Esophagus mucosa (tissue), 1 donor: ENCODE measurements at places on chromosomes 3 and 15.

DNA sequence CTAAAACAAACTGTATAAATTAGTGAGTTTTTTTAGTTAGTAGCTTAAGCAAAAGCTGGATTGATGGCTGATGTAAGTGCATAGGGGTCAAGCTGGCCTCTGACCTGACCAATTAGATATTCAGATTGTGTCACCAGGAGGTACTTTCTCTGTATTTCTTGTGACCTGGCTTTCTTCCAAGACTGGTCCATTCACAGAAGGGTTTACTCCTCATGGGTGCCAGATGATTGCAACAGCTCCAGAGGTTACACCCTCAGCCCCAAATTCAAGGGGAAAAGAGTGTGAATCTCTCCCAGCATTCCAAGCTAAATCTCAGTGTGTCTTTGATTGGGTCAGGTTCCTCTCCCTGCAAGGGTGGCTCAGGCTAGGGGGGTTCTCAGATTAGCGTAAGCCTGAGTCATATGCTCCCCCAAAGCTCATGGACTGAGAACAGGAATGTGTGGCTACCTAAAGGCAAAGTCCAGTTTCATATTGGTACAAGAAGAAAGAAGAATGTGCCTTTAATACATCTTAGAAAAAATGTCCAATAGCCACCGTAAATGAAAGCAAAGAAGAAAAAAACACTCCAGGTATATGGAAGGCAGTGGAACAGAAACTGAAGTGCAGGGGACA lies 16.5 kb downstream of the PML start:
- ATAC-seq, result peak; percentile 40

GRCh38 chr3:42653560-42654330 lies at the start of gene ZBTB47:
TSS of gene ZBTB47 (plus strand) at chr3:42653697. CDS start at chr3:42658356, 4,659 bp downstream.
- ATAC-seq, result peak; percentile 14

GRCh38 chr3:125033135-125033534 lies 22.7 kb downstream of the HEG1 start:
- ATAC-seq, result no peak

- no peak for ATAC-seq
Measured at GRCh38 chr3:186180891-186181481, 72.1 kb upstream of the ETV5 start.

DNA sequence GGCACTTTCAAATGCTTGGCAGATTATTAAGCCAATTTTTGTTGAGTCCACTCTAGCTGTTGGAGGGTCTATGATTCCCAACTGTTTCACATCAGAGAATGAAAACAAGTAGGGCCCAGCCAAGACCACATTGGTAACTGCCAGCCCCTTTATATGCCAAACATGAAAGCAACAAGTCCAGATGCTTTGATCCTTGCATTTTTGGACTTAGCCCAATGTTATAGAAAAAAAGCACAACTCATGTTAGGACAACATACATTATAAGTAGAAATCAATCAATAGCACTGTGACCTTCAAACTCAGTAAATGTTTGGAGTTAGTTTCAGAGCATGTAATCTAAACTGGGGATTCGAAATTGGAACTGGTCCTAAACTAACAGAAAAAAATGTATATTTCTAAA lies 674.7 kb downstream of the MECOM start:
- ATAC-seq, result no peak

- ATAC-seq, result no peak
Measured at GRCh38 chr3:117932441-117932840, 1102.2 kb downstream of the IGSF11 start.

DNA sequence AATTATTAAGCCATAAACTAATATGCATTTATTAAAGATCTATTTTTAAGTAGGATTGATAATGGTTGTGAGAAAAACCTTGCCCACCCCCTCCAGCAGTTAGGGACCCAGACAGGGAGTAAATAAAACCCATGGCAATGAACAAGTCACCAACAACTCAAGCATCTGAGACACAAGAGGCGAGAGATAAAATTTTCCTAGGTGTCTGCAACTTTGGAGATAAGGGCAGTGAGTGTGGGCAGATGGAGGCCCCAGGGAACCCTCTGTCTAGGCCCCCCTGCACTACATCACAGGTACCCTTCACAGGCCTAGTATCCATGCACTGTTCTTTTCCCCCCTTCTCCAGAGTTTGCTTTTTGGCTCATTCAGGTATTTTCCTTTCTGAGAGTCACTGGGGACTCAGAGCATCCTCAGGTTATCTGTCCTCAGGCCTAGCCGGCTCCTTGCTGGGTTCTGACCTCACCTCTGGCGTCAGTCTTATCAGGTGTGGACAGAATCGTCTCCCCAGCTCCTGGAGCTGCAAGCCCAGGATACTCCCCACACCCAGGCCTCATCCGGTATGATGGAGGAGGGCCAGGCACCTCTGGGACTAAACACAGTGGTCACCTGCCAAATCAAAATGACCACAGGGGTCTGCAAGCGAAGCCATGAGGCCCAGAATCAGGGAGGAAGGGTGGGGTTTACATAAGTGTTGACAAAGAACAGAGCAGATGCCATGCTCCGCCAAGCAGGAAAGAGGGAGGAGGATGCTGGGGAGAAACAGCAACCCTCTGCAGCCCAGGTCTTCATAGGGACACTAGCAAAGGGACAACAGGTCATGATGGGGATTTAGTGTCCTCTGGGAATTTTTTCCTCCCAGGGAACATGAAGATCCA lies 50.4 kb downstream of the CCNL1 start:
- ATAC-seq, result no peak

DNA sequence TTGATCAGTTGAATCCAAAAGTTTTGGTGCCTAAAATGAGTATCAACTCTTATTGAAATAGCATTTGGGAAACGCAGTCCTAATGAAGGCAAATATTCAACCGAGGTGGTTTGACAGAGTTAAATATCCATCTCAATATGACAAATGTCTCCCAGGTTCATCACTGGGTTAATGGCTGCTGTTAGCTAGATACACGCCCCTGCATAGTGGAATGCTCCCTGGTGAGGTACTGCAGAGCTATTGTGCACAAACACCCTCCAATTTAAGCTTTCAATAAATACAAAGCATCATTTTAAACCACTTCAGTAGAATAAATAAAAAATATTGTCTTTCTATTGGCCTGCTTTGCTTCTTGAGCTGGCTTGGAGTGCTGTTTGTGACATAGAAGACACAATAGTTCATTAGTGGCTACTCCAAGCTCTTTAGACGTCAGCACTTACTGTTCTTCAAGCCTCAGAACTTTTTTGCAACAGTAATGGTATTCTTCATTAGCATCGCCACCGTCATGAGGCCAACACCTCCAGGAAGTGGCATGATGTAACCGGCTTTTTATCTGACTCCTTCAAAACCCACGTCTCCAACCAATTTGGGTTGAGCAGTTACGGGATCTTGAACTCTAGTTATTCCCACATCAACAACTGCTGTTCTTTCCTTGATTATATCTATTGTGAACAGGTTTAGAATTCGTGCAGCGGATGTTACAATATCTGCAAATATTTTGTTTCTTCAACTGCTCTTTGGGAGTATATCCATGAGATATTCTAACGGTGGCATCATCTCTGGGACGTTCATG lies 1159.6 kb upstream of the EPHA6 start:
- ATAC-seq, result no peak

DNA sequence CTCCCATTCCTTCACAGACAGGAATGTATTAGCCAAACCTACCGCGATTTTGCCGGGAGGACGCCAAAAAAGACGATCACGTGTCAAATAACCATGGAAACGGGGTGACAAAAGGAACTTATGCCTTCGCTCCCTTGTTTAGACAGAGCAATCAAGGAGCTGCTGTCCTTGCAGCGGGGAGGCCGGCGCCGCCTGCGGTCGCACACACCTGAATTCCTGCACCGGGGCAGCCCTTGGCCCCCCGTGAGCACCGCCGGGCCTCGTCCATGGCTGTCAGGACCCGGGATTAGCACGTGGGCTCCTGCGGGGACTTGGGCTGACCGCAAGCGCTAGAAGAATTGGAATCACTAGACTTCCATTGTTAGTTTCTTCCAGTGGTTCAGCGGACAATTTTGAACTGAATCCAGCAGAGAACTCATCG lies 193.1 kb downstream of the SHQ1 start:
- ATAC-seq, result peak; percentile 23

- no peak for ATAC-seq
Measured at GRCh38 chr3:45776301-45776595, 20.1 kb downstream of the SLC6A20 start.

GRCh38 chr3:177144922-177145321 lies 52.4 kb downstream of the TBL1XR1 start:
- ATAC-seq, result peak; percentile 85

GRCh38 chr3:175914785-175915184 lies 1055.7 kb downstream of the NAALADL2 start:
- ATAC-seq, result no peak

GRCh38 chr3:38108649-38109579 lies 28.0 kb downstream of the ACAA1 start:
- ATAC-seq, result peak; percentile 4

DNA sequence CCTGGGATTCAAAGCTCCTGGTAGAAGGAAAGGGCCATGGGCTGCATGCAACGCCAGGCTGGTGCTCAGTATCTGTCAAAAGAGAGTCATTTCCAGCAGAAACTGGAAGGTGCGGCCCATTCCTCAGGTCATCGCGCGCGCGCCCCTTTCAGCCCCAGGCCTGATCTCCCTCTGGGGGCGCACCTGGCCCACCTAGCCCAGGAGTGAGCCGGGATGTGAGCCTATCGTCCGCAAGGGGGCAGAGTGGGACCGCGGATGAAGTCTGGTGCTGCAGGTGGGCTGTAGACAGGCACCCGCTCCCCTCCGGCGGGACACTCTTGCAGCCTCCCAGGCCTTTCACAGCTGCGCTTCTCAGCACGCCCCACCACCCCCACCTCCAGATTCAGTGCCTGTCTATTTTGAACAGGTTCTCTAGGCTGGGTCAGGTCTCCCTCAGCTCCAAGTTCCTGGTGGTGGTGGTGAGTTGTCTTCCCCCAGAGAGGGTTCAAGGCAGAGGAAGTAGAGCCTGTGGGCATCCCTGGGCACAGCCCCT lies 5.8 kb upstream of the RPL29 start:
- peak; percentile 55 for ATAC-seq

DNA sequence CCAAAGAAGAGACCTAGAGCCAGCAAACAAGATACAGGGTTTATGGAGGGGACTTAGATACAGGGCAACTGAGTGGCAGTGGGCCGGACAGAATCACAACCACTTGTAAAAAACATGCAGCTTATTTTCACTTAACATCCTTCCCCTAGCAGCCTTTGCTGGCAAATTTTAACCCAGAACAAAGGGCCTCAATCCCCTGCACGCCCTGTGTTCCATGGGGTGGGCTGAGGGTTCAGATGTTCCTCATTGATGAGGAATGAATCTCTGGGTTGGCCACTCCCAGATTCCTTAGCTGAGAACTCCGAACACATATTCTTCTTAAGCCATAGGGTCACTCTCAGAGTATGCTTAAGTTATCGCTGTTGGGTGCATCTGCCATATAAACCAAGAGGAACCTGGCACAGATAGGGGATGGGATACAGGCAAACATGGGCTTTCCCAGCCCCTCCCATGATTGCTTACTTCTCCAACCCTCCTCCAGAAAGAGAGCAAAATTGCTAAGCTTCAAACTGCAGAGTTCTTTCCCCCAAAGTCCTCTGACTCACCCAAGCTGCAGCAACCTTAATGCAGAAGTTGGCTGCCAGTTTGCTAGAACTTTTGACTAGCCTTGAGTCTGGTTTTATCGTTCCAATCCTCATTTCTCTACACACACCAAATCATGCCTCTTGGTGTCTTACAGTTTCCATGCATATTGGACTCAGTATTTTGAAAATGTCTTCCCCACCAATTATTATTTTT lies 146.9 kb downstream of the CD47 start:
- ATAC-seq, result peak; percentile 12

GRCh38 chr3:146554151-146554760 lies 9.8 kb upstream of the PLSCR1 start:
- ATAC-seq, result no peak

DNA sequence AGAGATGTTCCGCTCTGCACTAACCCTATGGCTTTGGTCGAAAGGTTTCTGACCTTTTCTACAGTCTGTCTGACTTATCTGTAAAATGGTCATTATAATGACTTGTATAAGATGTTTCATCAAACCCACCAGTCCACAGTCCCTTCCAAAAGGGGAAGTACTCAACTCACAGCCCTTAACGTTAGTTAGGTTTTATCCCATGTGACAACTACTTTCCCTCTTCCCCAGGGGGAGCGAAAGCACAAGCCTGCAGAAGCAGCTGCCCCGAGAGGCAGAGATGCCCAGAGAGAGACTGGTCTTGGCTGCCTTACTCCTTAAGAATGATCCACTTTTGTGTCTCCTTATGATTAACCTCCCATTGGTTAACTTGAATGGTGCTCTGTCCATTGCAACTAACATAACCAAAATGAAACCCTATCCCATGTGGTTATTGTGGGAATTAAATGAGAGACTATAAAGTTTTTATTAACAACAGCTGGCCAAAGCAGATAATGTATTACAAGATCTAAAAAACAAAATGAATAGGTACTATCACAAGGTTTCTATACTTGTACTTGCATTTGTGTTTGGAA lies 6.4 kb downstream of the ASTE1 start:
- peak; percentile 25 for ATAC-seq

GRCh38 chr3:136995652-136996051 lies 37.9 kb downstream of the IL20RB start:
- ATAC-seq, result peak; percentile 81

- no peak for ATAC-seq
Measured at GRCh38 chr15:64586259-64586870, 126.0 kb downstream of the ZNF609 start.

- no peak for ATAC-seq
Measured at GRCh38 chr3:78140274-78140673, 1100.4 kb downstream of the ROBO2 start.

- ATAC-seq, result no peak
Measured at GRCh38 chr3:197737319-197737649, 580 bp upstream of the RUBCN start.

DNA sequence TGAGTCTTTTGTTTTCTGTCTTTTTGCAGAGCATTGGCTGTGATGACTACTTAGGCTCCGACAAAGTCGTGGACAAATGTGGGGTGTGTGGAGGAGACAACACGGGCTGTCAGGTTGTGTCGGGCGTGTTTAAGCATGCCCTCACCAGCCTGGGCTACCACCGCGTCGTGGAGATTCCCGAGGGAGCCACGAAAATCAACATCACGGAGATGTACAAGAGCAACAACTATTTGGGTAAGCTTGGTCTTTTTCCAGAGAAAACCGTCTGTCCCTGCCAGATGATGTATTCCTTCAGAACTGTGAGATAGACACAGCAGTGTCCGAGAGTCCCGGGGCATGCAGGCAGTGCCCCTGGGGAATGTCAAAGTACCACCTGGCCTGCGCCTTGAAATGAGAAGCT lies 149.9 kb upstream of the NR2E3 start:
- ATAC-seq, result peak; percentile 84

DNA sequence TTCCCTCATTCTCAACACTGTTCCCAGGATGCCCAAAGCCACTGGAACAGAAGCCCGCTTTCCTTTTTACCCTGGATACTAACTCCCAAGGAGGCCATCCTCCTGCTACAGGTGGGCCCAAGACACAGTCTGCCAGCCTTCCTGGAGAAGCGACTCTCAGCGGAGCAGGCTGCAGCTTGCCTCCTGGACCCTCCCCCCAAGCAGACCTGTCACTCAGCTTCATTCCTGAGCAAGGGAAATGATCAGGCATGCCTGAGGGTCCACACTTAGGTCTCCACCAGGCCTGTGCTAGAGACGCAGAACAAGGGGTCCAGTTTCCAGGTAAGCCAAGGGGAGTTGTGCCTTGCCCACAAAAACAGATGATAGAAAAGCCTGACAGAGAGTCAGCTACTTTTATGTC lies 62.8 kb downstream of the SLCO2A1 start:
- no peak for ATAC-seq

- no peak for ATAC-seq
Measured at GRCh38 chr15:70141376-70142071, 43.8 kb upstream of the TLE3 start.

GRCh38 chr3:159593927-159594605 lies 394.6 kb upstream of the IL12A start:
- no peak for ATAC-seq

GRCh38 chr3:128241741-128242140 lies 88.5 kb downstream of the EEFSEC start:
- ATAC-seq, result no peak
